CD8-positive, alpha-beta memory T cell (primary cell): ENCODE measurements at places on chromosomes 4 and X.
A peak's percentile ranks its signal among the peaks of the same experiment; 100 is the strongest.

GRCh38 chrX:154121961-154122360 is 22.1 kb upstream of the OPN1LW start:
- no peak for DNase-seq

DNA sequence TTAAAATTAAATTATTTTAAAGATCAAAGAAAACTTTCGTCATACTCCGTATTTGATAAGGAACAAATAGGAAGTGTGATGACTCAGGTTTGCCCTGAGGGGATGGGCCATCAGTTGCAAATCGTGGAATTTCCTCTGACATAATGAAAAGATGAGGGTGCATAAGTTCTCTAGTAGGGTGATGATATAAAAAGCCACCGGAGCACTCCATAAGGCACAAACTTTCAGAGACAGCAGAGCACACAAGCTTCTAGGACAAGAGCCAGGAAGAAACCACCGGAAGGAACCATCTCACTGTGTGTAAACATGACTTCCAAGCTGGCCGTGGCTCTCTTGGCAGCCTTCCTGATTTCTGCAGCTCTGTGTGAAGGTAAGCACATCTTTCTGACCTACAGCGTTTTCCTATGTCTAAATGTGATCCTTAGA is at the start of gene CXCL8:
Gene CXCL8 (plus strand): TSS at position 217 of the 426 bp plus-strand sequence. CDS start 90 bp downstream, at position 307.
- DNase-seq, result no peak

GRCh38 chrX:70554523-70554922 is 109.9 kb downstream of the DLG3 start:
- no peak for DNase-seq

DNA sequence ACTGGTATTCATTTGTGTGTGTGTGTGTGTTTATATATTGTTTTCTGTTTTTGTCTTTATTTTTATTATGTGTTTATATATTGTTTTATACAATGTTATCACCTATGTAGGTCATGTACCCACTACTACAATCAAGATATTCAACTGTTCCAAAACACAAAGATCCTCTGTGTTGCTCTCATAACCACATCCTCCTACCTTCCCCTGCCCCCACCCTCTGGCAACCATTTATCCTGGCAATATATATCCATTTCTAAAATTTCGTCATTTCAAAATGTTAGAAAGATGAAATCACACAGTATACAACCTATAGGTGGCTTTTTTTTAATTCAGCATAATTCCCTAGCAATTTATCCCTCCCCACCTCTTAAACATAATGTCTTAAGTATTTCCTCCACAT is 18.8 kb upstream of the RPL34 start:
- no peak for DNase-seq

GRCh38 chr4:41496977-41497376 is 41.0 kb upstream of the LIMCH1 start:
- DNase-seq, result no peak

DNA sequence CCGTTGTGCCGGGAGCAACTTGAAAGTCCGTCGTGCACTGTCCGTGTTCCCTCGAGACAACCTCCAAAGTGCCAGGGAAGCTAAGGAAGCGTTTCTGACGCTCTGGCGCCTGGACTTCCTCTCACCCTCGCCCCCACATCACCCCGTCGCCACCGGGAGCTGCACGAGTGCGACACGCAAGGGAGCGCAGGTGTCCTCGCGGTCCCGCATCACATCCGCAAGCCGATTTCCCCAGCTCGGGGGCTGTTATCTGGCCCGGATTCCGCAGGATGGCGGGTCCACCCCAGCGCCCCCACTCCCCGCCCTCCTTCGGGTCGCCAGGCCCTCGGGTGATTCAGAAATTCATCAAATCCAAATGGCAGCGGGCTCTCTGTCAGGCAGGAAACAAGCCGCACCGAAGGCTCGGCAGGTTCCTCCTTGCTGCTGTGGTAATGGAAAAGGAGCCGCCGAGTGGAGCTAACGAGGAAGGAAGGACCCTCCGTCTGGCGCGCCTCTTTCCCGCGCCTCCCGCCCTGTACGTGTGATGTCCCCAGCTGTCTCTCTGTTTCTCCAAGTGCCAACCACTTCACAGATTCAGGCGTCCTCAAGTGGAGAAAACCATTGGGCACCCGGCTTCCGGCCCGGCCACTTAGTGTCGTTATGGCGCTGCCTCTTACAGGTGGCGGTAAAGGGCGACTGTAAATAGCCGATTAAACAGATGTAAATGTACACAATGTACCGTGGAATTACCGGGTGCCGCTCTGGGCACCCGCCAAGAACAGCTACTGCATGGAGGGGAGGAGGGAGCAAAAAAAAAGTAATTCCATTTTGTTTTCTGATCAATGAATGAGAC is 921 bp upstream of the SETD7 start:
- DNase-seq, result peak; percentile 79
